ENCODE measurements at places on chromosomes 4 and X.

DNA sequence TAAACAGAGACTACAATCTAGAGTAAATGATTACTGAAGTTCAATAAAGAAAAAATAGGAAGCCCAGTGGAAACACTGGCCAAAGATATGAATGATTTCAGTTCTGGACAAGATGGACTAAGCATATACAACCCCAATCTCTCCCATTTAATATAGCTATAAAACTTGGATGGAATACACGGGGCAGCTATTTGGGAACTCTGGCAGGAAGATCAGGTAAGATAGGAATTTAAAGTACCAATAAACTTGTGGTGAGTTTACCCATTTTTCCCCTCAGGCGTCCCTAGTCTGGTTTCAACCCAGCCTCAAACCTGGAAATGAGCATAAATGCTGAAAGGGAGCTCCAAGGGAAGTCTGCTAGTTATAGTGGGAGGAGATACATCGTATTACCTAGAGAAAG, 20.4 kb downstream of the NUP54 start:
- no peak for DNase-seq

DNA sequence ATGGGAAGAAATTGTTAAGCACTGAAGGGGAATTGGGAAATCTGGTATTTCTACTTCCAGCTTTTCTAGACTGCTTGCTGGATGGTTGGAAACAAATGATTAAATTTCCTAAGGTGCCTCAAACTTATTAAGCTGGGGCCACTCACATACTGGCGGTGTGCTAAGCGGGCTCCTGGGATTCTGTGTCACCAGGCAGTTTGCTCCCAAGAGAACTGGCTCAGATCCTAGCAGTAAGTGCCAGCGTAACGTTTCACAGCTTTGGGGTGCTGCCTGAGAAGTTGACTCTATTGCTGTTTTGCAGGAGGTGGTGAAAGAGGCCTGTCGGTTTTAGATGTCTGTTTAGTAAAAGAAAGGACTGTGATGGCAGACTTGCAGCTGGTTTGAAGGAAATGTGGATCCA, 6.9 kb upstream of the REELD1 start:
- no peak for DNase-seq

DNA sequence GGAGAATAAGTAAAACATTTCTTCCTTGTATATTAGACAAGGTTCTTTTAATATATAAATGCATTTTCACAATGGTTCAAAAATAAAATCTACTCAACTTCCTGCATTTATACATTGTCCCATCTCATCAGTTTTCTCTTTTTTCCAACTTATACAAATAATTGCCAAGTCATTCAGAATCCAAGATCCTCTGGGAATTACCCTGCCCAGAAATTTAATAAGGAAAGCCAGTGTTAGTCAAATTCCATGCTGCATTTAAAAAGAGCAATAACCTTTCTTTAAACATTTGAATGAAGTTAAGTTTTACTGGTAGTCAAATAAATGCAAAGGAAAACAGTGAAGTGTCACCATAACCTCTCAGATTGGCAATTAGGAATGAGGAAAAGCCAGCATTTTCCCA, 357.9 kb downstream of the PPP3CA start:
- DNase-seq: no peak

DNA sequence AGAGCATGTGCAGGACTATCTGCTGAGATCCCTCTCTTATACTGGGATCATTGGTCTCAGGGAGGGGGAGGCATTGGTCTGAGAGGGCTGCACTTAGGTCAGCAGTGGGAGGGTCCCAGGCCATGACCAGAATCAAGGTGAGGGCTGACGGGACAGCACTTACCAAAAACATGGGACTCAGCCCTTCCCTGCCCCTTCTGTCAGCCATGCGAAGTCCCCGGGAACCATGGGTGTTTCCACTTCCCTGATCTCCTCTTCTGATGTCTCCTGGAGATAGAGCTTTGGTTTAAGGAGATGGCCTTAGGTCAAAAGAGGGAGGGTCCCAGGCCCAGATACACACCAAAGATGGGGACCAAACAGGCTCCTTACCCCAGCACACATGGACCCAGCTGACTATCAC, 12.9 kb upstream of the HSFX1 start:
- no peak for DNase-seq

GRCh38 chr4:19030536-19030935, 1009.0 kb upstream of the LCORL start:
- DNase-seq: no peak

DNA sequence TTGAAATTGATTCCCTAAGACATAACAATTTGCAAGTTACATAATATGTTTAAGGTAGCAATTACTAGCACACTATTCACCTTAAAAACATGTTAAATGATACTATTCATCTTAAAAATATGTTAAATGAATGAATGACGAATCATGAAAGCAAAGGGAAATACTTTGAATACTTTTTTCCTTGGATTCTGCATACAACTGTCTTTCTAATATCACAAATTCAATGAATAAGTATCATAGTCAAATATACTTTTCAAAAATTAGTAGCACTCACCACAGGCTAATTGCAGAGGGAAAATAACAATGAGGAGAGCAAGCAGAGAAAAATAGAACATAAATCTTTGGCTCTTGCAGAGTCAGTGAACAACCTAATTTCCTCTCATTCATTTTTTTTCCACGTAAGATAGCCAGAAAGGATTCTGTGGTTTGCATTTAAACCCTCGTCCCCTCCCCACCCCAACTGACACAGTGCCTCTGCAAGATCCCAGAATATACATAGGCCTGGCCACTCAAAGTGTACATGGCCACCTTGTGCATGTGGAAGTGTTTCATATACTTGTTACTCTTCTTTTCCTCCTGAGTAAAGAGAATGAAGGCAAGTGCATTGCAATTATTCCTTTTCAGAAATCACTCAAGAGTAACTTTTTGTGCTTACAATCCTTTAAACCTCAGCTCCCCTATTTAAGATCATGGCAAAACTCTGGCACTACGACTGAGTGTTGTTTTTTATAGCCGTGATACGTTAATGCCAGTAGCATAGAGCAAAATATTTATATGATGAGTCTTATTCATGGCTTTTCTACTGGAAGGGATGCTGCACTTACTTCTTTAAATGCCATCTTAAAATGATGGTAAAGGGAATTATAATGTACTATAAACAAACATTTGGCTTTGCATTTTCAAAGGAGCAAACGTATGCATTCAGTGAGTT, 236.4 kb downstream of the PDGFC start:
- no peak for DNase-seq

DNA sequence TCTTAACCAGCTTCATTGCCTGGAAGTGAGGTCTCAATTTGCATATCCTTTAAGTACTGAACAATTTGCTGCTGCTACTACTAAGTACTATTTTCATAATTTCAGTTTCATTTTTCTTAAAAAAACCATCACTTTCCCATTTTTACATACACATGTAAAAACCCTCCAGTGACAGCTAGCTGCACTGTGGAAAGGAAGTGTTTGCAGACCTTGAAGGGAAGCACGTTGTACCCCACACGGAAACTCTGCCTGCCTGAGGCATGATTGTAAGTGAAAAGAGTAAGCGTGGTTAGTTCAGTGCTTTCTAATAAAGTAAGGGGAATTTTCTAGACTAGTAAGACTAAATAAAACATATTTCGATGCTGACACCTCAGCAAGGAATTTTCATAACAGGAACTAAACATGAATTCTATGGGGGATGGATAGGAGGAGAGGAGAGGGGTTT, 103.6 kb downstream of the RAPGEF2 start:
- DNase-seq: no peak

DNA sequence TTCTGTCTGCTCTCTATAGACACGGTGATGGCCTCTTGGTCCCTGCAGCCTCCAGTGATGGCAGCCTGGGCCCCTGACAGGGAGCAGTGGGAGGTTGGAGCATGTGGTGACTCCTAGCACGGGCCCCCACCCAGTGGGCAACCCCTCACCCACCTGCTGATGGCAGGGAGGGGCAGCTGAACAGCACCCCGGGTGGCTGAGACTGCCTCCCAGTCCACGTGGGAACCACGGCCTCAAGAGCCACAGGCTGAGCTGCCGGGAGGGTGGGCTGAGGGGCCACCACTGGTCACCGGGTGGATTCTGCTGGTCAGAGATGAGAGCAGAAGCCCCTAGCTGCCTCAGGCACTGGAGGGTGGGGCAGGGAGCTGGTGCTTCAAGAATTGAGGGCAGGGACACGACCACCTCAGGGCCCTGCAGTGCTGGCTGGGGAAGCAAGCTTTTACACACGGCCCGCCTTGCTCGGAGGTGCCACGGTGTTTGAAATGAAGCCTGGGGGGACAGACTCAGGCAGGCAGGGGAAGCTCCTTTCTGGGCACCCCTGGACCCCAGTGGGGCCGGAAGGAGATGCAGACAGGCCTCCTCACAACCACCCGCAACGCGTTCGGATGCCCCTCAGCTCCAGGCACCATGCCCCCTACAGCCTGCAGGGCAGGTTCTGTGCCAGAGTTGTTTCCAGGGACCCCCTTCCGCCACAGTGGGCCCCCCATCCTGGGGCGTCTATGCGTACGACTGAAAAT, 6.3 kb upstream of the HAUS3 start:
- DNase-seq: no peak

DNA sequence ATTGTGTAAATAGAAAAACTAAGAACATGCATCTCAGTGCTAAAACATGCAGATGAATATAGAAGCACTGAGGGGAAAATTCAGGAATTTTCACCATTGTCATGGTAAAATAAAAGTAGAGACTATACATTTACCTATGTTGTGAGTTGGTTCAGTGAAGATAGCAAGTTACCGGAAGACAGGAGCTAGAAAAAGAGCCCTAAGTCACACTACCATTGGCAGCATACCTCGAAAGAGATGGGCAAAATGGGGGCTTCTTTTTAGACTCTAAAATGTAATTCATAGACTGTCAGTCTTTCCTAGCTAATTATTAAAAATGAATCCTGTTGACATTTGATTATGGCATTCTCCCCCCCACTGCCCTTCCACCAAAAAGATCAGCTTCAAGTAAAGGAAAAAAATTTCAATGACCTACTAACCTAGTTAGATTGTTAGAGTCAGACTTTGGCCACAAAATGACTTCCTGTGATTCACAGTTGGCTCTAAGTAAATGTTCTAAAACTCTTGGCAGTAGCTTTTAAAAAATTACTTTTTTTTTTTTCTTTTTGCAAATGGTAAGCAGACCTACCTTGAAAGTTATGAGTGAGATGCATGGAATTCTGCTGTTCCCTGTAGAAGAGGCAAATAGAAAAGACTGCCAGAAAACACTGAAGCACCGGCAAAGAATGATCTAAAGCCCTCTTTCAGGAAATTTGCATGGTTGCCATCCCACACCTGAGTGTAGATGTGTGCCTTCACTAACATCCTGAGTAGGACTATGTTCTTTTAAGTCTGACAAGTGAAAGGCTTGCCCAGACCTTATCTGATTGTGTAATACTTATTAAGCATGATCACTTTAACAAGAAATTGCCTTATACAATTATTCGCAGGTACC, 26.4 kb upstream of the ARSJ start:
- no peak for DNase-seq

GRCh38 chrX:97401154-97401553, 517.4 kb downstream of the RPA4 start:
- no peak for DNase-seq

GRCh38 chr4:157795495-157795894, 377.3 kb downstream of the GASK1B start:
- DNase-seq: no peak

DNA sequence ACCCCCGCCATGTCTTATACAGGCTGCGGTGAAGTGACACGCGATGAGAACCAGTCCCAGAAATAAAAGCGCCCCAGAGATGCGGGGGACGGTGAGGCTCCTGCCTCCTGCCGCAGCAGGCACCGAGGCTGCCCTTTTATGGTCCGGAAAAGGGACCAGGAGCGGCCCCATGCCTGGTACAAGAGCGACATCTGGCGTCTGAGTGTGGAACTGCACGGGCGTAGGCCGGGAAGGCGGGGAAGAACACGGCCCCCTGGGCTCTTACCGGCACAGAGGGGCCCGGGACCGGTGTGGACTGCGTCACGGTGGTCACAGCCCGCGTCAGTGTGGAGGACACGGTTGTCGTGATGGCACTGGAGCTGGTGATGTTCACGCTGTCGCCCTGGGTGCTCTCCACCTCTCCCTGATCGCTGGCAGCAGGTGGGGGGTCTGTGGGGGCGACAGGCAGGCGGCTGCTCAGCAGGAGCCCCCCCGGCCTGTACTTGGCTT, 8.9 kb upstream of the RENBP start:
- peak; percentile 61 for DNase-seq

DNA sequence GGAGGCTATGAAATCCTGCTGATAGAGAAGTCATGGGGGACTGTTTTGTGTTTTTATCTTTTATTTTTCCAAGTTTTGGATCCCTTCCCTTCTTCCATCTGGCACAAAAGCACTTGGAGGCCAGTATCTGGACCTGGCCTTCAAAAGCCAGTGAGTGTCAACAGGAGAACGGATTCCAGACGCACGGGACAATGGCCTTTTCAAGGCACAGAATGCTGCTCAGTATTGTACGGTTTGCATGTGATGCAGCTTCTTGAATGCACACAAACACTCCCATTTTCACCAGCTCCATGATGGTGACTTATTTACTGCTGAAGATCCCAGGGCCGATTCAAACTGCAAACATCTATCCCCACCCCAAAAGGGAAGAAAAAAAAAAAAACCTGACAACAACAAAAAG, 145.4 kb downstream of the CPEB2 start:
- no peak for DNase-seq

GRCh38 chrX:43552156-43552555, 103.9 kb upstream of the MAOA start:
- no peak for DNase-seq

DNA sequence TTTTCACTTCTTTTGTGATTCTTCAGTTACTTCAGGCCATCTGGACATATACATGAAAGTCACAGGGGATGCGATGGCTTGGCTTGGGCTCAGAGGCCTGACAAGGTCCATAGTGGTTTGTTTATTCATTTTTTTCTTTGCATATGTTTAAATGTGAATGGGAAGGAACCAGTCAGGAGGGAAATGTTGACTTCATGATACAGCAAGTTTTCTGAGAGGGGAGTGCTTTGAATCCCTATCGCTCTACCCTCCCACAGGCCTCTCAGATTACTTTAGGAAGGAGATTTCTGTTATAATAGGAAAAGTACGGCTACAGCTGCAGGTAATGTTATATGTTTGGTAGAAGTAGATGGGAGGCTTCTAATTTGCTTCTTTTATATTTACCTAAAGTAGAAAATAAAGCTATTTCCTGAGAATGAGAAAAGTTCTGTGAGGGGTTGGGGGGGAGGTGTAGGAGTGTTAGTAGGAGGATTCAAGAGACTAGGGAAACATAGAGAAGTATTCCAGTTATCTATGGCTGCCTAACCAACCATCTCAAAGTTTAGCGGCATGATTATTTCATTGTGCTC, 322.9 kb downstream of the RAPGEF2 start:
- DNase-seq: no peak

GRCh38 chrX:30733852-30734660, 80.8 kb downstream of the GK start:
- no peak for DNase-seq

DNA sequence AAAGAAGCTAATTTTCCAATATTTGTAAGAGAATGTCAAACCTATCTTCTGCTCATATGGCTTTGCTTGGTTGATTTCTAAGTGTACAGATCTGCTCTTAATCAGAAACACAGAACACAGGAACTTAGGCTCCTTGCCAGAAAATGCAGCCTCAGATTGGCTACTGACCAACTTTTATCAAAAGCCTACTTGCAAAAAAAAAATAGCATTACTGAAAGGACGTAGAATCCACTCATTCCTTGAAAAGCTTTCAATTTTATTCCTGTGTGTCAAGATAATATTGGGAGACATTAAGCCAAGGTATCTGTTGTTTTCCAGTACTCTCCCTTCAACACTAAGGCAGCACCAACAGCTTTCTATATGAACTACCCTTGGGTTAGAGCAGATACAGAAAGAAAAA, 127.6 kb upstream of the INTU start:
- no peak for DNase-seq

GRCh38 chrX:13090339-13091110, 46.1 kb upstream of the FAM9C start:
- DNase-seq: no peak

GRCh38 chrX:148933881-148934280, 433.5 kb downstream of the AFF2 start:
- no peak for DNase-seq

All from stimulated activated CD8-positive, alpha-beta memory T cell treated with anti-CD3 and anti-CD28 coated beads, Interleukin-4, amount 100 ng/mL, for 1 hour (primary cell).